ENCODE measurements at places on chromosomes 6 and 20.

GRCh38 chr6:30767158-30767943, 23.0 kb upstream of the IER3 start:
- DNase-seq = no peak

- no peak for DNase-seq
Observed at GRCh38 chr6:34673064-34673463, 23.5 kb downstream of the ILRUN start.

DNA sequence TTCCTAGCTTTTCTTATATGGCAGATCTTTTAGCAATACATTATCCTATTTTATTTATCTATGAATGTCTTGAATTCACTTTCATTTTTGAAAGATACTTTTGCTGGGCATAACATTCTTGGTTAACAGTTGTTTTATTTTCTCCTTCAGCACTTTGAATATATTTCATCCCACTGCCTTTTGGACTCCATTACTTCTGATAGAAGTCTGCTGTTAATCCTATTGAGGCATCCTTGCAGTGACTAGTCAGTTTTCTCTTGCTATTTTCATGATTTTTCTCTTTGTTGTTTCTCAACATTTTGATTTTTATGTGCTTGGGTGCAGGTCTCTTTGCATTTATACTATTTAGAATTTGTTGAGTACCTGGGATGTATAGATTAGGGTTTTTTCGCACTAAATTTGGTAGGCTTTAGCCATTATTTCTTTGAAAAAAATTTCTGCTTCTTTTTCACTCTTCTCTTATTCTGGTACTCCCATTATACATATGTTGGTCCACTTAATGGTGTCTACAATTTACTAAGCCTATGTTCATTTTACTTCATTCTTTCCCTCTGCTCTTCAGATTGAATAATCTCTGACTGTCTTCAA, 53.2 kb downstream of the PHACTR3 start:
- DNase-seq = no peak

GRCh38 chr20:45368221-45368980, 5.4 kb downstream of the SYS1 start:
- no peak for DNase-seq

DNA sequence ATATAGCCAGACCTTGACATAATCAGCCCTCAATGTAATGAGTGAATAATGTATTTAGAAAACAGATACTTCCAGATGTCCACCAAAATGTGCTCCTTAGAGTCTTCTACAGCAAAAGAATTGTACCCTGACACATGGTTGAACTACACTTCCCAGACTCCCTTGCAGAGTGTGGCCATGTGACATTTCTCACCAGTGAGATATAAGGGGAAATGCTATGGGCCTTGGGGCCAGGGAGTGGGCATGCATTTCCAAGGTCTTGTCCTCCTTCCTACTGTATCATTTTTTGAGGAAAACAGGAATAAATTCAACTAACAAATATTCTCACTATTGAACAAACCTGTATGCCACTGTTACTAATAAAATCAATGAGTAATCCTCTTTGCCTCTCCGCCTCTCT, 211.4 kb upstream of the SMLR1 start:
- no peak for DNase-seq

- DNase-seq = peak; percentile 29
Observed at GRCh38 chr6:165850434-165851019, 187.5 kb upstream of the PDE10A start.

DNA sequence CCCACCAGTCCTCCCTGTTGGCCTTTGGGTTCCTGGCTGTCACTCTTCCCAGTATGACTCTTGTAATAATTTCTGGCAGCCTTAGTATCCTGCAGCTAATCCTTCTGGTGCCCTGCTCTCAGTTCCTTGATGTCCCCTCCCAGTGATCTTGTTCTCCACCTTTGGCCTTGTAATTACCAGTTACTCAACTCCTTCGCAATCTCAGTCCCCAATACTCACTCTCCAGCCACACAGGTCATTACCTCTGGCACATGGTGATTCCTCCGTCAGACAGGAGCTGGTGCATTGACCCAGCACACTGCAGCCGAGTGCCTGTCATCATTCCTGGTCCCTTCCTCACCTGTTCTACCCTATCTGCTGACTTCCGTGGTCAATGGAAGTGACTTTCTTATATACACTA, 101.4 kb downstream of the FAM120B start:
- DNase-seq = no peak

DNA sequence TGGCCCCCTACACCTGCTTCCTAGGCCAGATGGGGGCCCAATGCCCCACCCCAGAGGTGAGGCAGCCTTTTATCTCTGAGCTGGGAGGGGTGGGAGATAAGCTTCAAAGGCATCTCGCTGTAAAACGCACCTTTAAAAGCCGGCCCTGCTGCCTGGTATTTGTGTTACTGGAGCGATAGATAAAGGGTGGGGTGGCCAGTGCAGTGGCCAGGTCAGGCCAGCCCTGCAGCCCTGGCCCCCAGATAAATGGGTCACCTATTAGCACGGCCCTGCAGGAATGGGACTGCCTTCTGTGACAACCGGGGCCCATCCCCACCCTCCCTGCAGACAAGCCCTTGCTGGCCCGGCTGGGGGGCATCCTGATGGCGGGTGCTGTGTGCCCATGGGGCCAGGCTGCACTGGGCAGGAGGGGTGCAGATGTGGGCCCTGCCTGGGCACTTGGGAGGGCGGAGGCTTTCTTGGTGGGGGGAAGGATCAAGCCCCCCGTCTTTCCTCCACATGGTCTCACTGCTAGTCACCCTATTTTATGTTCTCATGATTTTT, 3.0 kb upstream of the RBBP8NL start:
- DNase-seq = no peak

DNA sequence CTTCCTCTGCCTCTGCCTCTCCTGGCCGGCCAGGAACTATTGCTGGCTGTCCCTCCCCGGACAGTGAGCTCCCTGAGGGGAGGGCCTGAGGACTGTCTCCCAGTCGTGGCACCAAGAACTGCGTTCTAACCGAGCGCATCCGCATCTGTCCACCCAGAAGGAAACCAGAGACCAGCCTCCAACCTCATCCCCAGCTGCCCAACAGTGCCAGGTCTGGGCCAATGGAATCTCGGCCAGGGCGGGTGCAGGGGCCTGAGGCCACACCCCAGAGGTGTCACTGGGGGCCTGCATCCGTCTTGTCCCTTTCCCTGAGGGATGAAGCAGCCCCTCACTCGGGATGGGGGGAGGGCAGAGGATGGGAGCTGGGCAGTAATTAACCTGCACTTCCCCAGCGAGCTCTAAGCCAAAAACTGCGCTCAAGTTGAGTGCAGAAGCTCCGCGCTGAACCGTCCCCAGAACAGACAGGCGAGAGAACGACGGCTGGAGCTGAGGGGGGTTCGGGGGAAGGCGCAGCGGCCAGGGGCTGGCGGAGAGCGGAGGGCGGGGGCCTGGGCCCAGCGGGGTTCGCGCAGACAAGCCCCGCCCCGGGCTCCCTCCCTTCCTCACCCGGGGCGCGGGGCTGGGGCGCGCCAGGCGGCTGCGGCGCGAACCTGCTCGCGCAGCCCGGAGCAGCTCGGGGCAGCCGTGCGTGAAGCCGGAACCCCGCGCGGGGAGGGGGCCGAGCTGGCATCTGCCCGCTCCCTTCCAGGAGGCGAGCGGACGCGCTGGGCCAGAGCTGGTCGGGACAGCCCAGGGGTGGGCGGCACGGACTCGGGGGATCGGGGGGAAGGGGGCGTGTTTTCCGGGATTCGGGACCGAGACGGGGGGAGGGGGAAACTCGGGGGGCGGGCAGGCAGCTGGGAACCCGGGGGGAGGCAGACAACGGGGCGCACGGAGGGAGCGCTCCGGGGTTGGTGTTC, 1.4 kb downstream of the TFEB start:
- peak; percentile 19 for DNase-seq

DNA sequence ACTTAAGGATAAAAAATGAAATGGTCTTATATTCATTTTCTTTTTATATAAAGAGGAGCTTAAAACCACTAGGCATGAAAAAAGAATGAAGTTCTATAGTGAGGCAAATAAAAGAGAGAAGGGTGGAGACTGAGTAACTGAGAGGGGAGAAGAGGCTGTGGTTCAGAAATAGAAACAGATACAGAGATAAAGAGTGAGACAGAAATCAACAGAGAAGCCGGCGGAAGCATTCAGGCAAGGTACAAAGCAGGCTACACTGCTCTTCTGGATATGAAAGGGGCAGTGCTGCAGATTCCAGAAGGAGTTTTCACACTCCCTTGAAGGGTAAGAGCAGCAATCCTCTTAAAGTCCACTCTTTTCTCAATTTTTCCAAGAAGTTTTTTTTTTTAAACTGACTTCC, 29.9 kb downstream of the NFATC2 start:
- DNase-seq = no peak

DNA sequence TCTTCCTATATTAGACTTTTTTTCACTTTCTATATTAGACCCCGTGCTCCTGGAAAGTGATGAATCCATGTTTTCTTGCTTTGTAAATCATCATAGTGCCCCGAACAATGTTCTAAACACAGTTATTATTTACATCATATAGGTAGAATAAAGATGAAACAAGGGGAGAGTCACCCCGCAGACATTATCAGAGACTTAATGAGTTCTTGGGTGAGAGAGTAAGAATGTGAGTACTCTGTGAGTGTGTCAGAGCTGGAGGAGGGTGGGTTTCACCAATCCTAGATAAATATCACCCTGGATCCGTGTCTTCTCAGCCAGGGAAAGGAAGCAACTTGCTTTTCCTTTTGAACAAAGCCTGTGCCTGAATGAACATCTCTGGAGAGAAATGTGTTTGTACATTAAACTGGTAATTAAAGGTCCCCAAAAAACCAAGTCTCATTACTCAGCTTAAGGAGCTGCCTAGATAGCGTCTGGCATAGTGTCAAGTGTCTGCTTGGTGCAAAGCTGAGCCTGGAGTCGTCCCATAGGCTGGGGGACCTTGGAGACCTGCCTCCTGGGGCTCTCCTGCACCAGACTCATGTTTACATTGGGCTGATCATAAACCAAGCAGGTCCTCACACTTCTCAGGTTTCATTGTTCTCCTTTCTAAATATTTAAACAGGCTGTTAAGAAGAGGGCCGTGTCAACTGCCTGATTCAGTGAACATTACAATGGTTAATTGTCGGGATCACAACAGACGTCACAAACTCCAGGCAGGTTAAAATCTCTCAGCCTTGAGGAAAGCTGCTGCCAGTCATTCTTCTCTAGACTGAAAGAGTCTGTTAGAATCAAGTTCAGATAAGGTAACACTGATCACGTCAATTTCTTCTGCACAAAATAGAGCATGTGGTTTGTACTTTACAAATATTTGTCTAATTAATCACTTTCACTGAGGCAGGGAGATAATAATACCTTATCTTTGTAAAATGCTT, 179.7 kb upstream of the MYLIP start:
- DNase-seq = no peak

Data from stimulated activated CD8-positive, alpha-beta memory T cell treated with anti-CD3 and anti-CD28 coated beads, Interleukin-15, amount 100 ng/mL, for 1 hour (primary cell).